IMR-90 (cell line): ENCODE measurements at places on chromosomes 7 and 10.

DNA sequence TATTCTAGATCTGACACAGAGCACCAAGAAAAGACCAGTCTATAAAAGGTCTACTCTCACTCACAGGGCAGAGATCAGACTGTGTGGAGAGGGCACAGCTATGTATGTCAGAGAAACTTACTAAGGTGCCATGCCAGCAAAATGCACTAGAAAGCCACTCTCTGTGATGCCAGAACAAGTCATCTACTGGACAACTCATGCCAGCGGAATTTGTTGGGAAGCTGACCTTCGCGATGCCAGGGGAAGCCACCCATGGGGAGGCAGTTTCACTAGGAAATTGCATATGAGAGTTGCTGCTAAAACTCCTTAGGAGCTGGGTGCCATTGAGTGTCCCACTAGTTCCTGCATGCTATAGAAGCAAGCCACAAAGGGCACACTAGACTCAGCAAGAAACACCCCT lies 58.5 kb downstream of the MICU1 start:
- peak; percentile 28 for DNase-seq

DNA sequence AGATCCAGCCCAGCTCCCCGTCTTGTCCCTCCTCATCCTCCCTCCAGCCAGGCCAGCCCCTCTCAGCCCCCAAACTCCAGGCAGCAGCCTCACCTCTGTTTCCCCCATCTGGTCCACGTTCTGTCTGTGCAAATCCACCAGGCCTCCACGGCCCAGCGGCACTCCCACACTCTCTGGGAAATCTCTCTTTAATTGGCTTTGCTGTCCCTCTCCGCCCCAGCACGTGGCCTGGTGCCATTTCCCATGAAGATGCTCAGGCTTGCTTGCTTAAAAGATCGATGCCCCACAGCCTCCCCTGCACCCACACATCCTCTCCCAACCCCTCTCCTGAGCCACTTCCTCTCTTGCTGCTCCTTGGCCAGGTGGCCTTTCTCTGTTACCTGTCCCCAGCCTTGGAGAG lies 39.3 kb downstream of the PRF1 start:
- no peak for DNase-seq

GRCh38 chr7:121605317-121605680 lies 209.2 kb upstream of the FAM3C start:
- DNase-seq, result peak; percentile 6

- DNase-seq, result no peak
Observed at GRCh38 chr7:134995239-134996096, 9.2 kb downstream of the AGBL3 start.

- DNase-seq, result no peak
Observed at GRCh38 chr7:75953931-75954330, 39.0 kb downstream of the POR start.

GRCh38 chr7:133560900-133561299 lies 308.0 kb downstream of the EXOC4 start:
- DNase-seq, result no peak

- DNase-seq, result peak; percentile 77
Observed at GRCh38 chr7:32204361-32205018, 134.3 kb upstream of the PDE1C start.

DNA sequence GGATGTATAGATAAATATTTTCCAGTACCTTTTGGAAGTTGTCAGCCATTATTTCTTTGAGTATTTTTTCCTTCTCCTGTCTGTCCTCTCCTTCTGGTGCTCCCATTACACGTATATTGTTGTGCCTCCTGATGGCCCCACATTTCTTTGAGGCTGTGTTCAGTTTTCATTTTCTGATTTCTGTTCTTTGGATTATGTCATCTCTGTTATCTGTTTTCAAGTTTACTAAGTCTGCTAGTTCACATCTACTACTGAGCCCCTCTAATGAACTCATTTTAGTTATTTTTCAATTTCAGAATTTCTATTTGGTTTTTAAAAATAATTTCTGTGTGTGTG lies 16.3 kb downstream of the RBM33 start:
- DNase-seq, result no peak

DNA sequence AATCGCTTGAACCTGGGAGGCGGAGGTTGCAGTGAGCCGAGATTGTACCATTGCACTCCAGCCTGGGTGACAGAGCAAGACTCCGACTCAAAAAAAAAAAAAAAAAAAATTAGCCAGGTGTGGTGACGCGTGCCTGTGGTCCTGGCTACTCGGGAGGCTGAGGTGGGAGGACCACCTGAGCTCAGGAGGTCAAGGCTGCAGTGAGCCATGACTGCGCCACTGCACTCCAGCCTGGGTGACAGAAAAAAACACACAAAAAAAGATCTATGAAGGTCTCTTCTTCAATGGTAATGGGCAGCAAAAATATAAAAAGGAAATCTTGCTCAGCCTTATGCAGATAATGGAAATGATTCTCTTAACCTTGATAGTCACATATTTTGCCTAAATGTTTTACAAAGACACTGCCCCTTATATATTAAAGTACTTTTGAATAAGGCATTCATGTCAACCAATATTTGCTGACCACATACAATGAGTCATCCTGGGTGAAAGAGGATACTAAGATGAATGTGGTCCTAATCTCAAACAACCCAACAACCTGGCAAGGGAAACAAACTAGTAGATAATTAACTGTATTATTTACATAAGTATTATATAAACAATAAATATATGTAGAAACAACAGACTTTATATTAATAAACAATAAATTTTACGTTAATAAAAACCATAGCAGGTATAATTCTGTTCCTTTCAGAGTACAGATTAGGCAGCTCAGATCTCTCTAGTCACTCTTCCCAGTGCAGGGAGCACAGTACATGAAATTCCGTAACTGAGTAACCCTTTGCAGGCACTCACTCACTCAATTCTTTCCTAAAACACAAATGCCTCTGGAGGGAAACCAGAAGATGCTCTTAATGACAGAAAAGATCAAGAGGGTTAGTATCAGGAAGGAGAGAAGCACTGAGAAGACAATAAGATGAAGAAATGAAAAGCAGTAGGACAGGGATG lies 8.1 kb downstream of the TOMM7 start:
- DNase-seq, result peak; percentile 62
